ENCODE measurements at places on chromosomes 16 and 17. TPM values are rescaled to one million over a fixed set of nuclear protein-coding genes. Genes with fewer than 3 reads are reported as not detected.

- no peak for DNase-seq
Measured at GRCh38 chr16:684961-685696, 995 bp upstream of the JMJD8 start.

GRCh38 chr17:522919-523318 is 170.3 kb upstream of the RPH3AL start:
- DNase-seq, result no peak

DNA sequence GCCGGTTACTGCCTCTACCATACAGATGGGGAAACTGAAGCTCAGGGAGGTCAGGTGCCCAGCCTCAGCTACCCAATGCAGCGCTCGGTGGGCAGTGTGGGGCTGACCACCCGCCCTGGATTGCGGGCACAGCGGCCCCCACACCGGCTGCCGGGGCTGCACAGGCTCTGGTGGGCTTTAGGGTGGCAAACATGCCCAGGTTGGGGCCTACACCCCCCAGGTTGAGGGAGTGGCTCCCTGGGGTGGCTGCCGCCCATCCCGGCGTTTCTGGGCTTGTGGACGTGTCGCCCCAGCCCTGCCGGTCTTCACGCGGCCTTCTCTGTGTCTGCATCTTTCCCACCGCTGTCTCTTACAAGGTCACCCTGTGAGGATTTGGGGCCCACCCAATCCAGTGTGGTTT is 40.9 kb upstream of the SSTR5 start:
- no peak for DNase-seq

- DNase-seq, result no peak
Measured at GRCh38 chr17:20721171-20721570, 141.6 kb downstream of the CDRT15L2 start.

SGCA gene
- polyA plus RNA-seq, result 3.6 TPM

CA5A gene
- 0.10 TPM for polyA plus RNA-seq

NHLRC4 gene
- 2.9 TPM for polyA plus RNA-seq
